ENCODE measurements at places on chromosomes 5 and 9.

- DNase-seq = no peak
Observed at GRCh38 chr5:78221964-78222451, 72.5 kb downstream of the AP3B1 start.

DNA sequence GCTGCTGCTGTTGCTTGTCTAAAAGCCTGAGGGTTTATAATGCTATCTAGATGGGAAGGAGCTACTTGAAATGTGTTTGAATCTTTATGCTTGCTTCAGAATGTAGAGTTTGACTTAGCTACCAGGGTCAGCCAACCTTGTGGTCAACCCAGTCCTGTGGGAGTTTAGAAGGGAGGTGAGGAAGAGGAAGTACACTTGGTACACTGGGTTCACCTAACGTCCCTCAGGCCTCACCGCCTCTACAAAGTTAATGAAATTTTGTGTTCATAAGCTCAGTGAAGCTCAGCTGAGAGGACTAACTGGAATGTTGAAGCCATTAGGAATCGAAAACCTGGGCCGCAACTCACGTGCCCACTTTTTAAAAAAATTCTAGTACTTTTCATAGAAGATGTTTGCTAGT is 10.7 kb downstream of the IQGAP2 start:
- no peak for DNase-seq

- no peak for DNase-seq
Observed at GRCh38 chr5:161851691-161852299, 3.9 kb downstream of the GABRA1 start.

GRCh38 chr9:37385286-37385685 is 37.2 kb upstream of the GRHPR start:
- no peak for DNase-seq

- no peak for DNase-seq
Observed at GRCh38 chr9:126055381-126055985, 271.1 kb upstream of the MVB12B start.

GRCh38 chr9:95420518-95420917 is 96.3 kb downstream of the PTCH1 start:
- DNase-seq = no peak

GRCh38 chr9:35716230-35716629 is 15.8 kb downstream of the TLN1 start:
- no peak for DNase-seq

GRCh38 chr9:23638011-23638410 is 188.0 kb downstream of the ELAVL2 start:
- DNase-seq = no peak

- DNase-seq = peak; percentile 62
Observed at GRCh38 chr9:137275203-137275587, 2.3 kb upstream of the TOR4A start.

DNA sequence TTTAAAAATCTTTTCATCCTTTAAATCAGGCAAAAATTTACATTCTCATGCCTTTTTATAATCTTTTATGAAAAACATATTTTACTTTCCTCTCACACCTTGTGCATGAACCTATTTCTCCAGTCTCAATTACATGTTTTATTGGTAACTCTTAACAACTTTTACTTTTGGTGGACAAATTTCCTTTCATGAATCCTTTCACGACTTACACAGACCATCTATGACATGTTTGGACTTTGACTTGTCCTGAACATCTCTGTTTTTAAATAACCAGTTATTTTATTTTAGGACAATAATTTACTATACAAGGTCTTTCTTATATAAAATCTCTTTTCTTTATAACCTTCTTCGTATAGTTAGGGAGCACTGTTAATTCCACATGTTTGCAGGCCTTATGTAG is 26.5 kb upstream of the MTMR12 start:
- no peak for DNase-seq

DNA sequence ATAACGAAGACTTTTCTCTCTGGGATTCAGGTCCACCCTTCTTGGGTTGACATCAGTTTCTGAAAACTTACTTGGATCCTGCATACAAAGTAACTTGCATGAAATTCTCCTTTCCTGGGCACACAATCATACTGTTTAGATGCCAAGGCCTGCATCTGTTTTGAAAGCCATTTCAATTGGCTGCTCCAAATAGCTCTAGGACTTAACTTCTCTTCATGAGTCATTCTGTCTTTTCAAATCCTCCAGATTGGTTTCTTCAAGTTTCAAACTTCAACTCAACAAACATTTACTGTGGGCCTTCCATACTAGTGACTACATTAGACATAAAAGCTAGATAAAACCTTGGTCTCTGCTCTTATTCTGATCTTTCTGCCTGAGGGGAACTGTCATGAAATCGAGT is 54.8 kb upstream of the HMHB1 start:
- DNase-seq = no peak

DNA sequence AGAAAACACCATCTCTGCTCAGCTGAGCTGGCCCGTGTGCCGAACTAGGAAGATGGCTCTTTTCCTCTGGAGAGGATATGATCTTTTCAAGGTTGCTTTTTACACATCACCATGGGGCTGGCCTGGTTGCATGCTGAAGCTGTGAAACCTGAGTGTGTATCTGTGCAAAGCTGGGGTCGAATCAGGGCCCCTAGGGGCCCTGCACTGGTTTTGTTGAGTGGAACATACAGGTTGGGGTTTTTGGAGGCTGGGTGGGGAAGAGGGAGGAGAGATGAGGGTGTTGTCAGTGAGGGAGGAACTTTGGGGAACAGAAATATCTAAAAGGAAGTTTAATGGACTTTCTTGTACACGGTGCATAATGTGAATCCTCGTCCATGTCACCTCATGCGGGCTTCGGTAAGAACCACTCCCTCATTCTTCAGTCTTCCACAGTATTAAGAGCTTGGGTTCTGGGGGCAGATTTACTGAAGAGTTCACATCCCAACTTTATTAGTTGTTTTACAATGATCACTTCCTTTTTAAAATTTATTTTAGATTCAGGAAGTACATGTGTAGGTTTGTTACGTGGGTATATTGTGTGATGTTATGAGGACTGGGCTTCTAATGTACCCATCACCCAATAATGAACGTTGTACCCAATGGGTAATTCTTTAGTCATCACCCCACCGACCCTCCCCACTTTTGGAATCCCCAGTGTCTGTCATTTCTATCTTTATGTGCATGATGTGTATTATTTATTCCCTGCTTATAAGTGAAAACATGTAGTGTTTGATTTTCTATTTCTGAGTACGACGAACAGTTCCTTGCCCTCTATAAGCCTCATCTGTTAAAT is 238.2 kb downstream of the NR3C1 start:
- no peak for DNase-seq

- DNase-seq = no peak
Observed at GRCh38 chr9:134932606-134933005, 14.9 kb upstream of the FCN1 start.

- DNase-seq = no peak
Observed at GRCh38 chr5:64519263-64519662, 13.4 kb downstream of the RGS7BP start.

- DNase-seq = no peak
Observed at GRCh38 chr5:64145216-64145895, 20.3 kb upstream of the RNF180 start.

DNA sequence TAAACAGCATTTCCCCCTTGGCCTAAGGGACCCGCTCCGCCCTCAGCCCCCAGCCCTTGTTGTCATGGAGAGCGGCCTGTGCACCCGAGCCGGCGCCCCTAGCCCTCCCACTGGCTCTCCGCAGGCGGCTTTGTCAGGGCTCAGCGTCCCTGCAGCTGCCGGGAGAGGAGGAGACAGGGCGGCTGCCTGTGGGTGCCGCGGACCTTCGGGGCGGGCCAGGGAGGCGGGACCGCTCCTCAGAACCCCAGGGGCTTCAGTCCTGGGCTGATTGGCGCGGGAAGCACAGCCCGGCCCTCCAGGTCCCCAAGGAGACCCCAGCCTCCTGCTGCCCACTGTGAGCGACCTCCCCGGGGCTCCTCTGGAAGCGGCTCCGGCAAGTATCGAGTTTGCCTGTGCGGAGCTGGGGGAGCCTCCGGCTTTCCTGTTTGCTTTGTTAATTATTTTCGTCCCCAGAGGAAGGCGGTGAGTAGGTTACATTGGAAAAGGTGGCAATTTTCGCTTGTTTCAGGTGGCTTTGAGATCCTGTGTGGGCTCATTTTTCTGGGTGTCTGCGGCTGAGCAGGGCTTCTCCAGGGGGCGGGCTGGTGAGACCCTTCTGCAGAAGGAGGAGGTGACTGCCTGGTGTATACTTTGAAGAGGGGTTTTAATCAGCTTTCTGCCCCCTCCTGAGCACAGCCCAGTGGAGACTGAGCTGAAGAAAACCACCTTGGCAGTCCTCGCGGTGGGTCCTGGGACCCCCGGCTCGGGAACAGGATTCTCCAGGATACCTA is at the start of gene FGD3:
Gene FGD3 (plus strand): TSS at position 256 of the 770 bp plus-strand sequence. CDS start 28,734 bp downstream, outside the sequence.
- no peak for DNase-seq

DNA sequence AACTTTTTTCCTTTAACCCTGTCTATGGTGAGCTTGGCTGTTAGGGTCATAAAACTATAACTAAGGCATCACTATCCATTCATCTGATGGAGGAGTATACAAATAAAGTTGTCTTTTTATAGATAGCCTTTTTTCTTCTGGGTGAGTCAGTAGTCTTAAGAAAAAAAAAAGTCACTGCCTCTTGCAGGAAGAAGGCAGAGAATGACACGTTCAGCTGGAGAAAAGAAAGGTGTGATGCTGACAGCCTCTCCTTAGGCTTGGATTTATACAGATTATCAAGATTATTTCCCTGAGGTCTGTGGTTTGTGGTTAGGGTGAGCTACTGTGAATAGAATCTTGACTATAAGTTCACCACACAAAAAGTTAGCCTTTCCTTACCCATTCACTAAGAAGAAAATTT is 23.0 kb downstream of the EPB41L4B start:
- no peak for DNase-seq

DNA sequence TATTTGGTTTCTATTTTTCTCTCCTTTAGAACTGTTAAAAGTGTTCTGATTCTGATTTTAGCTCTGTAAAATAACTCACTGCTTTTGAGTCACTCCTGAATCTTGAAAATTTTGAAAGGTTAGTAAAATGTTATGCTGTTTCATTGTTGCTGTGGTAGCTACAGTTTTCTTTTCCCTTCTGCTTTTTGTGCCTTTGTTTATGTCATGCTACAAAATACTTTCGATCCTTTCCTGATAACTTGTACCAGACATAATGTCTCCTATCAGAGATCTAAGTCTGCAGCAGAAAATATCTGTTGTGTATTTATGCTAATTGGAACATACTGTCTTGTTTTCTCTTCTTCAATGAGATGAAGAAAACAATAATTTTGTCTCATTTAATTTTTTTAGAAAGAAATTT is 26.9 kb upstream of the CEP120 start:
- DNase-seq = no peak

- DNase-seq = no peak
Observed at GRCh38 chr5:110752953-110753352, 14.1 kb downstream of the SLC25A46 start.

GRCh38 chr5:126753227-126753626 is 23.7 kb upstream of the LMNB1 start:
- DNase-seq = no peak

DNA sequence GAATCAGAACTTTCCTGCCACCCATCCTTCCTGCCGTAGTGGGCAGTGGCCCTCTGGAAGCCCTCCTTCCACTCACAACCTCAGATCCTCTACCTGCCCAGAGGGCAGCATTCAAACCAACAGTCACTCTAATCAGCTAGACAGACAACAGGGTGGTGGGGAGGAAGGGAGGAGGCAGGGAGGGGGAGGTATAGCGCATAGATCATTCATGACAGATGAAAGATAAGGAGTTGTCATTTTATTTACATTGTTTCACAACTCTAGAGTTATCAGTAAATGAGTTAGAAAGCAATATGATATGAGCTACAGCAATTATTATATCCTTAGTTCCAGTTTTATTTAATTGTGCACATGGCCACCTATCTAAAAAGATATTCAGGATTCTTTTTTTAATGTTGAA is 852 bp downstream of the IL9 start:
- no peak for DNase-seq

GRCh38 chr9:98923451-98924123 is 20.1 kb upstream of the COL15A1 start:
- no peak for DNase-seq

- no peak for DNase-seq
Observed at GRCh38 chr5:65926893-65927292, 518 bp downstream of the ERBIN start.

- DNase-seq = no peak
Observed at GRCh38 chr5:88956416-88956815, 73.4 kb upstream of the MEF2C start.

GRCh38 chr5:176319827-176320554 is 41.6 kb downstream of the KIAA1191 start:
- no peak for DNase-seq

DNA sequence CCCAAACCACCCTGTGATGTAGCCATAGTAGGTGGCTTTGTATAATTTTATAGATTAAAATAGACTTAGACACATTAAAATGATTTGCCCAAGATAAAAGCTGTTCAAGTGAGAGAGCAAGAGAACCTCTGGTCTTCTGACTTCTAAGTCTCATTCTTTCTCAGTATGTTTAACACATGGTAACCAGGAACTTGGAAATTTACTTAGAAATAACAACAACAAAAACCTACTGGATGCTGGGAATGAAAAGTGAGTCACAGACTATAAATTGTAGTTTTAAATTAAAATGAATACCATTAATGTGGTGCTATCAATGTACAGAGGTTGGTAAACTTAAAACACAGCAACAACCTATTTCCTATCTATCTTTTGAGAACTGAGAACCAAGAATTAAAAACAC is 30.4 kb downstream of the HMGCR start:
- no peak for DNase-seq
